ENCODE measurements at places on chromosomes 3 and 15.

- no peak for DNase-seq
Observed at GRCh38 chr3:160475153-160475552, 25.6 kb upstream of the TRIM59 start.

GRCh38 chr3:42664438-42664803 is 10.9 kb downstream of the ZBTB47 start:
- DNase-seq, result no peak

DNA sequence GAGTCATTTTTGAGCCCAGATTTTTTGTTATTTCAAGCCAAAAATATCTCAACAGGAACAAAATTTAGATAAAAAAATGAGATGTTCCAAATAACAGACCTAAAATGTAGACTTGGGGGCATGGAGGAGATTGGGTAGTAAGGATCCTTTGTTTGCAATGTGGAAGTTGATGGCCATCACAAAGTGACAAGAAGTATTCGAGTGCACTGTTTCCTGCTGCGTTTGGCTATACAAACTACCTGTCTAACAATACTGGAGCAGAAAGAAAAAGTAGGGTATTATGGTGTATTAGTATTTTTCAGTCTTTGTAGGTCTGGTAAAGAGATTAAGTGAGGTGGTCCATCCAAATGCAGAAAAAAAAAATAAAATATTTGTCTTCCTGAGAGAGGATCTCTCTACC is 284.2 kb downstream of the C3orf38 start:
- DNase-seq, result no peak

- no peak for DNase-seq
Observed at GRCh38 chr3:190266913-190267290, 55.3 kb downstream of the CLDN1 start.

- no peak for DNase-seq
Observed at GRCh38 chr3:19473971-19474580, 325.8 kb downstream of the KCNH8 start.

GRCh38 chr15:42984493-42985034 is 64.0 kb upstream of the TTBK2 start:
- no peak for DNase-seq
